ENCODE measurements at places on chromosomes 4 and X.

GRCh38 chr4:144754562-144755410, 108.8 kb downstream of the HHIP start:
- DNase-seq, result no peak

GRCh38 chr4:6548201-6548881, 26.6 kb upstream of the MAN2B2 start:
- no peak for DNase-seq

DNA sequence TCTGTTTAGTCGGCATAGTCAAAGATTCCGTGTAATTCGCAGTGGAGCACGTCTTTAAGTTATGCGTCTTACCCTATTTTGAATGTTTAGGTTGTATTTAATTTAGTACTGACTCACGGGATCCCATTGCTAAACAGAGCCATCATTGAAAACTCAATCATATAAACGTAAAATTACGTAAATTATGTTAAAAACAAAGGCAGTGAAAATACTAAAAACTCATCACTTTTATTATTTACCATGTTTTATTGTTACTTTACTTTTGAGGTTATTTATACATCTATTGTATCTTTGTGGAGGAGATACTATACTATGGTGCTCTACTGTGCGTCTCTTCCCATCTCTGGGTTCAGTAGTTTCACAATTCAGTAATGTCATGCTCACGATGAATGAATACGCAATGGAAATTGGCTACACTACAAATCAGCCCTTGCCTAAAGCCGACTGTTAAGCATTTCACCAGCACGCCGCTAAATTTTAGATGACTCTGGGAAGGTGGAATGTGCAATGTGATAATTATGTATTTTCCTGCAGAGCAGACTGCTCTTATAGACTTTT, 944 bp downstream of the FUNDC2 start:
- no peak for DNase-seq

DNA sequence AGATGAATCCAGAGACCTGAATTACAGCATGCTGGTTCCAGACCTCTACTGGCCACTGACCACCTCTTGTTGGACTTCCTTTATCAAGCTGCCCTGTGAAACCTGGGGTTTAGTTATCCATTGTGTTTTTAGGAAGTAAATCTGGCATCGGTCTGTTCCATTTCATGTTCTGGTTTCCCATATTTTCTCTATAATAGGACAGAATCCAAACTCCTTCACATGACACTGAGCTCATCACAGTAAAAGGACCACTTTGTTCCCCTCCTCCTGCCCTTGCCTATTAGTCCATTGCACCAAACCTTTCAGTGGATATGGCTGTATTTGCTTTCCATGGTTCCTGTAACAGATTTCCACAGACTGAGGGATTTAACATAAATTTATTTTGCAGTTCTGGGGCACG, 4.0 kb downstream of the MFAP3L start:
- DNase-seq, result no peak

- no peak for DNase-seq
Measured at GRCh38 chr4:57333684-57334083, 223.5 kb upstream of the IGFBP7 start.

DNA sequence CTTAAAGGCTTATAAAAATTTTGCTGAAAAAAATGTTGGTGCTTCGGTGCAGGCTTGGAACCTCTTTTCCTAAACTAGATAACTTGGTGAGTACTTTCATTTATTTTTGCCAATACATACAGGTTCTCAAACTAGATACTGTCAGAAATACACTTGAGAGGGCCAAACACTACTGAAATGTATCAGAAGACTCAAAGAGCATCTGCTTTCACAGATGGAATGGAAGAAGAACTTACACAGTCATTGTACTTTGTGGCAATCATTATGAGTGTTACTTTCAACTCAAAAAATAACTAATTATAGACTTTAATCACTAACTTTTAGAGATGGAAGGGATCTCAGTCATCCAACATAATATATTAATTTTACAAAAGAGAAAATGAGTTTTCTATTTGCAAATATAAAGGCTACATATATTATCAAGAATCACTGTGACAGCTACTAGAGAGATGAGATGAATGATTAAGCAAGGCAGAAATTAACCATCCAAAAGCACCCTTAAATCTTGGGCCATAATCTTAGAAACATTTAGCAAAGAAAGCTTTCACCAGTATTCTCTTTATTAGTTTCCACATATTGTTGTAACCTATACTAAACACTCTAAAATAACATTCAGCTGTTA, 1.0 kb downstream of the ENAM start:
- no peak for DNase-seq

- no peak for DNase-seq
Measured at GRCh38 chrX:133389975-133390374, 25.3 kb downstream of the GPC4 start.

GRCh38 chrX:110228453-110228852, 89.4 kb downstream of the AMMECR1 start:
- no peak for DNase-seq

GRCh38 chr4:98148856-98149255, 5.6 kb upstream of the STPG2 start:
- DNase-seq, result no peak

DNA sequence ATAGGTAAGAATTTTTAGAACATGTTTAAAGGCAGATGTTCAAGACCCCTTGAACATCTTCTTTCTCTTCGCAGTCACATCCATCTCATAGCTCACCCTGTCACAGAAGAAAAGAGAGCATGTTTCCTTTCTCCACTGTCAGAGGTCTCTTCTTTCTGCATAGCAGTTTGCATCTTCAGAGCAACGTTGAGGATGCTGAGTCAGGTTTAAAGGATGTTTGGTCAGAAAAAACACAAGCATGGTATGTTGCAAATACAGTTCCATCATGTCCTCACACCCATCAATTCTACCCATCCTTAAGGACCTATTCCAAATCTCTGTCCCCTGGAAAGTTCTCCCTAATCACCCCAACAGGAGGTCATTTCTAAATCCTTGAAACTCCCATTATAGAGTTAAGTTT, 84.8 kb downstream of the STOX2 start:
- no peak for DNase-seq

GRCh38 chrX:3743801-3744439, 30.5 kb upstream of the PRKX start:
- peak; percentile 32 for DNase-seq

GRCh38 chr4:108337923-108338322, 169.2 kb upstream of the LEF1 start:
- no peak for DNase-seq

- DNase-seq, result no peak
Measured at GRCh38 chrX:9665113-9665512, 100.5 kb downstream of the GPR143 start.

GRCh38 chrX:74232859-74233258, 71.1 kb upstream of the ZCCHC13 start:
- no peak for DNase-seq

DNA sequence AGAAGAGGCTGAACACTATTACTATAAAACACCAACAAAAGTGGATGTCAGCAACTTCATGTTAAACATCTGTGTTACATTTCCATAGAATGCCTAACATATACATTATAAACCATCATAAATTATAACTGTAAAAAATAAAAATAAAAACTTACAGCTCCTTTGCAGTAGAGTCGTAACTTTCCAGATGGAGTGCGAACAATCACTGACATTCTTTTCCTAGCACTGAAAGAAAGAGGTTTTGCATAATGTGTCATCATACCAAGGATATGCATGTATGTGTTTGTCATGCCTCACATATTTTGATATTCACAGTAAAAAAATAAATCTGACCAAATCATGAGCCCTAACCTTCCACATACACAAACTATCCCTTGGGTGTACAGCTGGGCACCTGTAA, 113.1 kb downstream of the ATP8A1 start:
- no peak for DNase-seq

GRCh38 chr4:112865443-112865842, 184.0 kb upstream of the ANK2 start:
- no peak for DNase-seq

DNA sequence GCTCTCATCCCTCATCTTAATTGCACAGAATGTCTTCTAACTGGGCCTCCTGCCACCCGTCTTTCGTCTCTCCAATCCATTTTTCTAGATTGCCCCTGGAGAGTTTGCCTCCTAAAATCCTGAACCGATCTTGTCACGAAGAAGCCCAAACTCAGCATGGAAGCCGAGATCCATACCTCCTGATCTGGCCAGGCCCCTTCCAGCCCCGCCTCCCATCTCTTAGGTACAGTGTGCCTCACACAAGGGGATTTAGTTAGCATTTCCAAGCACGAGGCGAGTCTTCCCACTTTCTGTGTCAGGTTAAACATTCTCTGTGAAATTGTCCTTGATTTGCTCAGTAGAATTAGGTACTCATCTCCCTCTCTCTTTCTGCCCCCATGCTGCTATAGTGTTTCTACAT, 80.0 kb upstream of the TENM3 start:
- no peak for DNase-seq

- no peak for DNase-seq
Measured at GRCh38 chr4:165294907-165295306, 32.6 kb upstream of the MSMO1 start.

GRCh38 chr4:113094802-113095201, 45.3 kb downstream of the ANK2 start:
- DNase-seq, result no peak

- no peak for DNase-seq
Measured at GRCh38 chrX:19555683-19556082, 40.4 kb upstream of the MAP3K15 start.

DNA sequence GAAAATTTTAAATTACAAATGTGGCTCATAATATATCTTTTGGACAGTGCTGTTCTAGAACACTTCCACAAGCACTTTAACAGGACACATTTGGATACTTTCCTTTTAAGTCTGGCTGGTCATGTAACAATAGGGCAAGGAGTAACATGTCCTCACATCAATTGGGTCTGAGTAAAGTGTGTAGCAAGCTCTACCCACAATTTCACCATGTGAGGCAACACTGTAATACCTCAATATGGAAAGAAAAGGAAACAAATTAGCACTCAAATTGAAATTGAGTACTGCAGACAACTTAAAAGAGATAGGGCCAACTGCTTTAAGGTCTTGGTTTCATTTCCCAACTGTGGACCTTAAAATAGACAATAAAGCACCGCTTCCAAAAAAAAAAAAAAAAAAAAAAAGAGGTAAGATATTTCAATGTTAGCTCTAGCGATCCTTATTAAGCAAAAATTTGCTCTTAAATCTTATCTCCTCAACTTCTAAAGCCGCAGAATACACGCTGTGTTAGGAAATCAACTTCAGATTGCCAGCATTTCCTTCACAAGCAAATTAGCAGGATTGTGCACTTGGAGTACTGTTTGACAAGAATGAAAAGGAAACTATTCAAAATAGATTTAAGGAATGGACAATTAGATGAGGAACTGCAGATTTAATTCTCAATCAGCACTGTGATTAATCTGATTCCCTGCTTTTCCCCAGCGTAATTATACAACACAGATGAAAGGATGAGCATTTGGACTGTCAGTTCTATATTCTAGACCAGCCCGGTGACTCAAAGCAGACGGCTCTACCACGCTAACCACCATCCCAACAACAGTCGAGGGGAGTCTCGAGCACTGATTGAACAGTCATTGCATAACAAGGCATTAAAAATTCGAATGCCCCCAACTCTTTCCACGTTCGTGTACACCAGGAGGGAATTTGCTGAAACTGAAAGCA, 1.6 kb downstream of the CASK start:
- DNase-seq, result no peak

GRCh38 chrX:112769034-112769433, 71.6 kb downstream of the AMOT start:
- DNase-seq, result no peak

- no peak for DNase-seq
Measured at GRCh38 chr4:138078253-138078652, 163.9 kb downstream of the SLC7A11 start.

DNA sequence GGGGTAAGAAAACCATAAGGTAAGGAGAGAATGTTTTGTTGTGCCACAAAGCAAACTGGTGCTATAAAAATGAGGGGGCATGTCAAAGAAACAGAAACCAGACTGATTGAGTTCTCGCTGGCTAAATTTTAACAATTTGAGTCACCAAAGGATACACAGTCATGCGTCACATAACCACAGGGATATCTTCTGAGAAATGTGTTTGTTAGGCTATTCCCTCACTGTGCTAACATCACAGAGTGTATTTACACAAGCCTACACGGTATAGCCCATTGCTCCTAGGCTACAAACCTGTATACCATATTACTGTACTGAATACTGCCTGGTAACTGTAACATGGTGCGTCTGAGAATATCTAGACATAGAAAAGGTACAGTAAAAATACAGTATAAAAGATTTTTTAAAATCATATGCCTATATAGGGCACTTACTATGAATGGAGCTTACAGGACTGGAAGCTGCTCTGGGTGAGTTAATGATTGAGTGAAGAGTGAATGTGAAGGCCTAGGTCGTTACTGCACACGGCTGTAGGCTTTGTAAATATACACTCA, 50.1 kb downstream of the FBXW7 start:
- peak; percentile 8 for DNase-seq

GRCh38 chr4:57191523-57192034, 81.4 kb upstream of the IGFBP7 start:
- DNase-seq, result no peak

DNA sequence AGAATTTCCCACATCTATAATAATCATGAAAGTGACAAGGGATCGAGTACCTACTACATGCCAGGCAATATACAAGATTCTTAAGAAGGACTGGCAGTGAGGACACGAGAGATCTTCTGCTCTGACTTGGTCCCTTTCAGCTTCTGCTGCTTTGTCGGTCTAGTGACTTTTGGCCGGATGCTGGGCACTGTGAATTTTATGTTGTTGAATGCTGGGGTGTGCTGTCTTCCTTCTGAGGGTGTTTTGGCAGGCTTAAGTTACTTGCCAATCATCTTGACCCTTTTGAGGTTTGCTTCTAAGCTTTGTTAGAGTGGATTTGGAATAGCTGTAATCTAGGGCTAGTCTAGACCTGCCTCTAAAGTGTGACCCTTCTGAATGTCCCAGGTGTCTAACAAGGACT, 23.5 kb downstream of the NAT8L start:
- no peak for DNase-seq

GRCh38 chr4:113423631-113424030, 337.9 kb downstream of the CAMK2D start:
- no peak for DNase-seq

DNA sequence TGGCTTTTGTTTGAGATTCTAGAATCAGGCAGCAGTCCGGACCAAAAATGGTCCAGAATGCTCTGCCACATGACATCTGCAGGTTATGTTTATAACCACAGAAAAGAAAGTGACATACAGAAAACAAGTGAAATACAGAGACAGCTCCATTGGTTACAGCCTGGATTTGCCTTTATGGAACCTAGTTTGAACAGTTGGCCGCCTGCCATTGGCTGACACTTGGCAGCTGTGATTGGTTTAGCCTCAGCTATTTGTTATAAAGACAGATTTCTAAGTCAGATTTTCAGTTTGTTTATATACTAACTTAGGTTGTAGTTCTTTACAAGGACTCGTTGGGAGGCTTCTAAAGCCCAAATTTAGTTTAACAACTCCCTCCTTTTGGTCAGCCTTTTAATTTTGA, 40.8 kb upstream of the IL9R start:
- no peak for DNase-seq

GRCh38 chr4:69894186-69894585, 34.2 kb upstream of the SULT1E1 start:
- no peak for DNase-seq

All from activated gamma-delta T cell treated with anti-CD3 and anti-CD28 coated beads, Interleukin-2, amount 50 U/mL, for 16 hours (primary cell).